ENCODE measurements at places on chromosomes 12 and 14.
A peak's percentile ranks its signal among the peaks of the same experiment; 100 is the strongest.

- DNase-seq = peak; percentile 18
Observed at GRCh38 chr14:86961106-86961716, 1031.8 kb downstream of the GALC start.

DNA sequence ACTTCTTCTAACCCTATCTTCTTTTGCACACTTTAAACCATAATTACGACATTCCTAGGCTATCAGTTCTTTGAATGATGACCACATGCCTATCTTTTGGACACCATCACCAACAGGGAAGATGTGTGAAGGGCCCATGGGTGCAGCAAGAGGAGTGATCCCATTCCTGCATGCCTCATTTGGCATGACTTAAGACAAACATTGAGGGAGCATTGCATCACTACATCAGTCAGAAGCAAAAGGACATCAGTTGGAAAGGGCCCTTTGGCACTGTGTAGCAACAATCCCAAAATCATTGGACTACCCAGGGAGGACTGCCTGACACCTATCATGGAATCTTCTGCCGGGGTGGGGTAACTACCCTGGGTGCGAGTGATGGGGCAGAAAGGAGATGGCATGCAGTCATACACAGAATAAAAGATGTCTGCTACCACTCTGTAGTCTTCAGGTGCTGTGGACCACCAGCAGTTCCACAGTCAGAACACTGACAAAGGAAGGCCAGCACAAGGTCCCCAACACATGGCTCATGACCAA lies 10.7 kb upstream of the TMBIM6 start:
- DNase-seq = no peak

GRCh38 chr14:58789736-58790135 lies 152.0 kb downstream of the DACT1 start:
- DNase-seq = no peak

DNA sequence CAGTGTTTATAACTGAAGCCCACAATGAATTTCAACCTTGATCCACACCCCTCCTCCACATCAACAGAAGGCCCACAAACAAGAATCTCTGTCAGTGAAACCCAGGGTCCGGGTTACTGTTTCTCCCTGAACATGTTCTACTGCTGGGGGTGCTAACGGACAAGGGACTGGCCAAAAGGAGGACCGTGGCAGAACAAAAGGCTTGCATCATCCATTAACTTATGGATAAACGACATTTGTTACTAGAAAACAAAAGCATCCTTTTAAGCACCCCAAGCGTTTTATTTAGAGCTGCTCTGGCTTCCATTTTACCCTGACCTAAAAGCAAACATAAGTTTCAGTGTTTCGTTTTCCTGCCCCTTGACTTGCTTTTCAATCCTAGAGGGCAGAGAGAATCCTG lies 32.2 kb downstream of the BRAP start:
- no peak for DNase-seq

GRCh38 chr14:95514131-95515079 lies 2.0 kb downstream of the SYNE3 start:
- no peak for DNase-seq

GRCh38 chr14:71429902-71430301 lies 502.3 kb upstream of the RGS6 start:
- no peak for DNase-seq

DNA sequence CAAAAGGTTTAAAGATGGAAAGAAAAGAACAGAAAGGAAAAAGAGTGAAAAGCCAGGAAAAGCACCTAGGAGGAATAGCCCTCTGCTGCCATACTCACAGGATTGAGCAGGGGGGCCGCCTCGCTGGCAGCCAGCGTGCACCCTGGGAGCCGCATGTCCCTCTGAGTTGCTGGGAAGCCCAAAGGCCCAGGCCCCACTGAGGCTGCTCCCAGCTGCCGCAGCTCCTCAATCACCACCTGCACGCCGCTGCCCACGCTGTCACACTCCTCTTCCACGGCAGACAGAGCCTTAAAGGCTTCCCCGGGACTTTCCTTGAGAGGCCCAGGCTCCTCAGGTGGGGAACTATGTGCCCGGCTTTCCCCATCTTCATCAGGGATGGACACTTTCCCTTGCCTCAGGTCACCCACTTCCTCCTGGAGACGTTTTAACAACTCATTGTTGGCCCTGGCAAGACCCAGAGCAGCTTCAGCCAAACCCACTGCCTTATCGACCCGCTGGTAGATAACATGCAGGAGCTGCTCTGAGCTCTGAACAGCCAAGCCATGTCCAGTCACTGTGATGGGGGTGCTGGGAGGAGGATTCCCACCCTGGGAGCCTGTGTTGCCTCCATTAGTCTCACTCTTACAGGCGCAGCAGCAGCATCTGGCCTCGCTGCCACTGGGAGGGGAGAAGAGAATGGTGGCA lies 11.5 kb downstream of the C14orf93 start:
- no peak for DNase-seq

All from iPS DF 6.9 (cell line).